Hindlimb muscle (tissue), 1 donor: ENCODE measurements at places on chromosomes 5 and 9.

DNA sequence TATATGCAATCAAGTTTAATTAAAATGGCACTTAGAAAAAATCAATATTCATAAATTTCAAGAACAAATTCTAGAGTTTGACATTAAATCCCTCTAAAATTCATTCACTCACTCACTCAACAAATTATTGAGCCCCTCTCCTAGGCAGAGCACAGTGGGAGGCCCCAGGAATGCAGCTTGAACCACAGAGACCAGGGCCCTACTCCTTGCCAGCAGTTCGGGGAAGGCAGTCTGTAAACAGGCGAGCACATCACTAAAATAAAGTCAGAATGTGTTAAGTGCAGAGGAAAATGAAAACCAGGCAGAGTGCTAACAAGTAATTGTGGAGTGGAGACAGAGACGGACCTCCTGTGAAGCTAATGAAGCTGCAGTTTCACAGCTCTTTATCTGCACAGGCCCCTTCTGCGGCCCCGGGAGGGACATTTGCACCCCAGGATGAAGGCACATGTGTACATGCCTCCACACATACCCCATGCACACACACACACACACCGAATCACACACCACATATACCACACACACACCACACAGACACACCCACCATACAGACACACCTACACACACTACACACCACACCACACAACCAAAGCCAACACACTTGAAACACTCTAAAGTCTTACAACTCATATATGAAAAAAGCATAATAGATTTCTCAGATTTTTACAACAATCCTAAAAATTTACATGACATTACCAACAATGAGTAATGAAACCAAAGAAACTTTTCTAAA lies 40.5 kb downstream of the BHMT start:
- DNase-seq, result no peak

DNA sequence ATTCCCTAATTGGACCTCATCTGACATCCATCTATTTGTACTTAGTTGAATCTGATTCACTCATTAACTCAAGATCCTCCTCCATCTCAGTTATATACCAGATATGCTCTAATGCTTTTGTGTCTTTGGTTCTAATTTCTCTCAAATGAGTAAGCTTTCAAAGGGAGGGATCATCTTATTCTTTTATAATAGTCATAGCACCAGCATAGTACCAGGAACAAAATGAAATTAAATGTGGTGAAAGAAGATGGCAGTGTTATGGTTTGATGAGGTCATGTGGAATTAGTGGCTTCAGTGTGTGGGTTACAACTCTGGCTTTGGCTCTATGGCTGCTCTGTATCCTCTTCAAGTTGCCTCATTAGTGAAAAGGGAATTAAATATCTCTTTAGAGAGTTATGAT lies 32.5 kb upstream of the ZNF366 start:
- DNase-seq, result no peak

DNA sequence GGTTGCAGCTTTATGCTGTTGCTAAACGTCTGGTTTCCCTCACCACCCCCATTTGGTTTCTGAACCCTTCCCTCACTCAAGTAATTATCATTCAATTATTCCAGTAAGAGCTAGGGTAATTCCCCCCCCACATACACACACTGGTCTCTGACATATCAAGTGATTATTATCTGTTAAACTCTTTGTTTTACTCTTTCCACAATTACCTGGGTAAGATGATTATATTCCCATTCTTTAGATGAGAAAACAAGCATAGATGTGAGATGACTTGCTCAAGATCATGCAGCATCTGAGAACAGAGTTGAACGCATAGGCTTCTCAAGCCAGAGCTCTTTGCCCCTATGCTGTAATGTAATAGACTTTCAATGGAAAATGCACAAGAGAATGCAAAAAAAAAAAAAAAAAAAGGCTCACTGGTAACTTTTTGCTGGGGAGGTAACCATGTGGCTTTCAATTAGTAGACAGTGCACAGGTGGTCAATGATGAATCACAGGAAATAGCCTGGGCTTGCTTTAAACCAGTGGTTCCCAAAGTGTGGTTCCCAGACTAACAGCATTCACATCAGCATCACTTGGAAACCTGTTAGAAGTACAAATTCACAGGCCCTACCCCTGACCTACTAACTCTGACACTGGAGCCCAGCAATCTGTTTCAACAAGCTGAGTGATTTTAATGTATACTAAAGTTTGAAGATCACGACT lies 87.6 kb downstream of the PIK3R1 start:
- DNase-seq, result no peak

DNA sequence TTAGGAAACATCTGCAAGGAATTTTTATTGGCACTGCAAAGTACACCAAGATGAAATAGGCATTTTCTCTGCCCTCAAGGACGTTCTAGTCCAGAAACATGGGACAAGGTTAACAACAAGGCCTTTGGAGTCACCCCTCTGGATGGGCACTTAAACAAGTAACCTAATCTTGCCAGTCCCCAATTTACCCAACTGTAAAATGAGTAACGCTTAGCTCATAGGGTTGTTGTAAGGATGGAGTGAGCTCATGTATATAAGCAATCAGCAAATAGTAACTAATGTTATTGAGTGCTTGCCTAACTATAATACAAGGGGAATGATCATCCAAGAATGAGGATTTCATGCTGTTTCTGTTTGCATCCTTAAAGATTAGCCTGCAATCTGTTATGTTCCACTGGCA lies 189.3 kb downstream of the PAPPA start:
- no peak for DNase-seq

- no peak for DNase-seq
Measured at GRCh38 chr9:121735065-121735792, 83.8 kb downstream of the DAB2IP start.

DNA sequence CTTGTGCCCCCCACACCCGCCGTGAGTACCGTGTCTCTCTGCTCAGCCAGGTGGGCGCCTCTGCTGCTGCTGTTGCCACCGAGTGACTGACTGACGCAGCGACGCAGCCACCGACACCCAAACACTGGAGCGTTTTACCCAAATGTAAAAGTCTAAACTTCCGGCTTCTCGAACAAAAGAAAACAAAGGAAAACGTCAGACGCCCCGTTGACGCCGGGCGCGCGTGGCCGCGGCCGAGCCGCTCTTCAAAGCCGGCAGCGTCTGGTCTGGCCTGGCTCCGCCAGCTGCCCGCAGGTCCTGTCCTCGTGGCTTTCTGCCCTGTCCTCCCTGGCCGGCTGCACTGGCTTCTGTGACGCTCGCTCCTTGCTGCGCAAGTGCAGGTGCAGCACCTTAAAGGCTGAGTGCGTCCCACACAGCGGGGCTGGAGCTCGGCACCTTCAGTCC lies 41.4 kb upstream of the CLPTM1L start:
- DNase-seq, result peak; percentile 40

GRCh38 chr9:97563458-97564135 lies 62.1 kb downstream of the TMOD1 start:
- no peak for DNase-seq

DNA sequence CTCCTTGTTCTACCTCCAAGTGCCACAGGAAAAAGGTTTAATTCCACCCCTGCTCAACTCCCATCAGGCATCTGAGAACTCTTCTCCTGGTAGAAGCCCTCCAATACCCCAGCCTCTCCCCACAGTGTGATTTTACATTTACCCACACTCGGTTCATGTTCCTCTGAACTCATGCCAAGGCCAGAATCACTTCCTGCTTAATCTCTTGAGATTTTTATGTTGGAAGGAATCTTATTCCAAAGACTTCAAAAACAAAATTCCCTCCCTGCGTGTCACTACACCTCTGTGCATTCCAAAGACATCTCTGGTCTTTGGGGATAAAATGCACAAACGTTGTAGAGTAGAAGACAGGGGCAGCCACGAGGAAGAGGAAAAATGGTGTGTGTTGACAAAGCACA lies 186.8 kb downstream of the ACTL7B start:
- no peak for DNase-seq

DNA sequence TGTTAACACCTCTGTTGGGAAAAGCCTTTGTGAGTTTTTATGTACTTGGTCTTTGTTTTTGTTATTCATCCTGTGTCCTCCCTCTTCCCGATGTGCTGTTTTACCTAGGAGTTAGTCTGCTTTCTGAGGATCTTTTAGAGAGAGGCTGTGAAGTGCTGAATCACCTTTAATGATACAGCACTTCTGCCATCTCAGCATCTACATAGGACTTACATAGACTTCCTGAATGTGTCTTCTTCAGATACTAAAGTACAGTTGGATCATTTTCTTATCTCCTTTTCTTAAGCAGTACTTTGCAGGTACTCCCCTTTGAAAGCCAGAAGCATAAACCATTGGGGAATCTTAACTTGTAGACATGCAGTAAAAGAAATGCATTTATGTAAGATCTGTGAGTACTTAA lies 31.5 kb downstream of the OTULIN start:
- no peak for DNase-seq

GRCh38 chr5:11224436-11225187 lies 463.6 kb upstream of the DAP start:
- no peak for DNase-seq

DNA sequence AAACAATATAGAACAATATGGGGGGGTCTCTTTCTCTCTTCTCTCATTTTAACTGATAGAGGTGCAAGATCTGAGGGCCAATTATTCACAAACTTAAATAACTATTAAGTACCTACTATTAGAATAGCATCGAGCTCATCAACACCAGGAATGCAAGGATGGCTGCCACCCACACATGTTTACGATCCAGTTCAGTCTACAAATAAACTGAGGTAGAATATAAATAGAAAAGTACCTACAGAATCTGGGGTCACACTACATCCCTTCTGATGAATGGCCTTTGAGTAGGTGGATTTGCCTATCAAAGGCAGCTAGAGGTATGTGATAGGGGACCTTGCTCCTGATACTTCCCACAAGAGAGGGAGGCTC lies 91.8 kb upstream of the ZNF366 start:
- DNase-seq, result no peak

DNA sequence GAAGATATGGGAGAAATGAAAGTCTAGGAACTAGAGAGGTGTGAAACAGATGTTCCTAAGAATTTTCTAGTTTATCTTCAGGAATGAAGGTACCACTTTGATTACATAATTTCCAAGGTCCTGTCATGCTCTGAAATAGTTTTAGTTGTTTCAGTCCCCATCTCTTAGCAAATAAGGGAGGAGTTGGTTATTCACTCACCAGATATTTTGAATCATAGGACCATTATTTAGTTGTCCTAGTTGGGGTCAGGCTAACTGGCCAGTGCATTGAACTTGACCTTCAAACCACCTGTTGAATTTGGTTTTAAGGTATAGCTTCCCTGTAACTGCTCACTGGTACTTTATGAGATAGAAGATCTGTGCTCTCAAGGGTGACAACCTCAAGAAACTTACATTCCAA lies 53.9 kb upstream of the TNFAIP8 start:
- no peak for DNase-seq

- DNase-seq, result no peak
Measured at GRCh38 chr5:33238826-33239695, 201.7 kb upstream of the TARS1 start.

DNA sequence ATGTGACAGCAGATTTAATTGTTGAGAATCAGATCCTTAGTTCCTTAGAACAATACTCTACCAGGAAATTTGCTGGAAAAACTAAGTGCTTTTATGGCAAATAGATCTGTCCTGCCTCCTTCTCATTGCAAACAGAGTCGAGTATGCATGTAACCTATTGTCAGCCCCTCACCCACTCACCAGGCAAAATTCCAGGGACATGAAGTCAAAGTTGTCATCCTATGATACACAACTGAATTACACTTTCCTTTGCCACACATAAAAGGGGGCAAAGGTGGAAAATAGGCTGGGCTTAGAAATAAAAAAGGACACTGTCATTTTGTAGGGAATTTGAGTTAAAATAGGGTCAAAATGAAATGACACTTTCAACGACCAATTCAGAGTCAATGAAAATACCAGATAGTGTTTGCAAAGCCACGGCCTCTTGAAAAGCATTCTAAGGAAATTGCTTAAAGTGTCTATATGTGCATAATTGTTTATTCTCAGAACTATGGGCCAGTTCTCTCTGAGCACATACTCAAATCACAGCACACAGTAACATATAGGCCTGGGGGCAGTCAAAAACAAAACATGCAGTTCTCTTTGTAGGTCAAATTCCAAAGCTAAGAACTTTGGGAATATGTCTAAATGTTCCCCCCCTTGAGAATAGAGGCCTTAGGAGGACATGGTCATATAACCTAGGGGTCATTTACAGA lies 452.8 kb downstream of the NFIB start:
- DNase-seq, result no peak

GRCh38 chr5:150299571-150300327 lies 3.0 kb downstream of the ARSI start:
- no peak for DNase-seq

GRCh38 chr9:21412107-21412506 lies 3.2 kb downstream of the IFNA8 start:
- DNase-seq, result no peak

DNA sequence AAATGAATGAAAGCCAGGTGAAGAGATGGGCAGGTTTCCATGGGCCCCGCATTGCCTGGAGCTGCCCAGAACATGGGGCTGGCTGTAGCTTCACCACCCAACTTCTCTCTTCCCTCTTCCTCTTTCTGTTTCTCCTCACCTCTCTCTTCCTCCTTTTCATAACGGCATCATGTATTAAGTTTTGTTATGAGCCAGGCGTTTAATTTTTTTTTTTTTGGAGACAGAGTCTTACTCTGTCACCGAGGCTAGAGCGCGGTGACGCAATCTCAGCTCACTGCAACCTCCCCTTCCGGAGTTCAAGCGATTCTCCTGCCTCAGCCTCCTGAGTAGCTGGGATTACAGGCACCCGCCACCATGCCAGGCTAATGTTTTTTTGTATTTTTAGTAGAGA lies 13.0 kb upstream of the SPINK4 start:
- DNase-seq, result no peak

- DNase-seq, result no peak
Measured at GRCh38 chr5:14512574-14512973, 69.0 kb upstream of the OTULINL start.

- DNase-seq, result no peak
Measured at GRCh38 chr5:7043797-7044196, 330.6 kb downstream of the TENT4A start.

DNA sequence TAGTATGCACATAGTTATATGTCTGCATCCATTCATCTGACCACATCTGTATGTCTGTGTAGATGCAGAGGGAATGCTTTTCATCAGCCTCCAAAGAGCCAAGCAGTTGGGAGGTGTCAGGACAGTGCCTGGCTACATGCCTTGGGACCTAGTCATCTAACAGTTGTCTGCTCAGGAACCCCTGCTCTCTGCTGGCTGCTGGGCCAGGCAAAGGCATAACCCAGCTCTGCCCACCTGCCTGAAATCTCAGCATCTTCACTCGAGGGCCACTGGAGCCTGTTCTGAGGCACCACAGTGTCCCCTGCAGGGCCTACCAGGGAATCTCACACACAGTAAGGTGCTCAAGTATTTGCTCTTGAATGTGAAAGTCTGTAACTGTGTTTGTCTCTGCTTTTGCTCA lies 3.7 kb downstream of the C9orf50 start:
- no peak for DNase-seq

DNA sequence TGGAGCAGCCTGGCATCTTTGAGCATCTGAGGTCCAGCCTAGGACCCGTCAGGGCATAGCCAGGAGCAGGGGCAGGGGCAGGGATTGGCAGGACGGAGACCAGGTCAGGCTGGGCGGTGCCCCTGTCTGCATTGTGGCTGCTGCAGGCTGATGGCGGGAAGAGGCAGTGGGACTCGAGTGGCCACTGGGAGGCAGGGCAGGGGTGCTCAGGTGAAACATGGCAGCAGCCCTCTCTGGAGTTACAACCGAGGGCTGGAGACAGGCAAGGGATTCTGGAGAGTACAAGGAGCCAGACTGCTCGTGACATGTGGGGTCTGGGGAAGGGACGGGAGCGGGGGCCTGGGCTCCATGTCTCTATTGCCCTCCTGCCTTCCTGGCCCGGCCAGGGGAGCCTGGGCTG lies 97.4 kb upstream of the RAPGEF1 start:
- DNase-seq, result no peak
